ENCODE measurements at places on chromosomes 6 and 20. TPM values are rescaled to one million over a fixed set of nuclear protein-coding genes. Genes with fewer than 3 reads are reported as not detected.
A peak's percentile ranks its signal among the peaks of the same experiment; 100 is the strongest.

DNA sequence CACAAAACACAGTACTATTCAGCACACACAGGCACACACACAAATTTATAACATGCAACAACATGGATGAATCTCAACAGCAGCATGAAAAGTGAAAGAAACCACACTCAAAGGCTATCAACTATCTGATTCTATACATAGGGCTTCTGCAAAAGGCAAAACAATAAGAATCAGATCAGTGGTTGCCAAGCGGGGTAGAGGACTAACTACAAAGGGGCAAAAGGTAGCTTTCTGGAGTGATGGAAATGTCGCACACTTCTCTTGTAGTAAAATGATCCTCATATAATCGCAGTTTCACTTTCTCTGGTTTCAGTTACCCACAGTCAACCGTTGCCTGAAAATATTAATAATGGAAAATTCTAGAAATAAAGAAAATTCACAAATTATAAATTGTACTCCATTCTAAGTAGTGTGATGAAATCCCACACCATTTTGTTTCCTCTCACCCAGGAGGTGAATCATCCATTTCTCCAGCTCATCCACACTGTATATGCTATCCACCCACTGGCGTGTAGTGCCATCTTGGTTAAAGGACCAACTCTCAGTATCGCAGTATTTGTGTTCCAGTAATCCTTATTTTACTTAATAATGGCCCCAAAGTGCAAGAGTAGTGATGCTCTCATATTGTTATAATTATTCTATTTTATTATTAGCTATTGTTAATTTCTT lies 12.8 kb upstream of the PLN start:
- H3K36me3 ChIP-seq, result no peaks in the 10 kb centered on the region
- no peaks in the 10 kb centered on the region for H3K27me3 ChIP-seq
- no peaks in the 10 kb centered on the region for H3K4me1 ChIP-seq
- DNase-seq, result no peak
- H3K4me3 ChIP-seq, result no peak overlapping the region

DNA sequence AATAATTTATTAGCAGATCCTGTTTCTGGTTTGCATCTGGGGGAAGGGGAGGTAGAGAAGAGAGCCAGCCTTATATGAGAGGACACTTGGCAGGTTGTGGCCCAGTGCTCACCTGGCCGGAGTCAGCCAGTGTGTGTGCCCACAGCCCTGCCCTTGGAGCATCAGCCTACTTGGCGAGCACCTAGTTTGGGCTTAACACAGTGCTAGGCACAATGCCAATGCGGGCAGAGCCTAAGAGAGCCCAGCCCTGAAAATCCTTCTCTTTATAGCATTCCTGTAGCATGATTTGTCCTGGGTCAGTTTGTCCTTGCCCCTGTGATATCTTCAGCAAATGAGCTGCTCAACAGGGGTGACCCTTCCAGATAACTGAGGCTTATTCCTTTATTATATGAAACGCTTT lies 73.0 kb downstream of the SLX4IP start:
- DNase-seq, result no peak
- peak overlapping the region; percentile 71 for H3K27ac ChIP-seq
- H3K36me3 ChIP-seq, result no peaks in the 10 kb centered on the region
- H3K27me3 ChIP-seq, result no peaks in the 10 kb centered on the region

MTFR2 gene
- 0.58 TPM for total RNA-seq

DNA sequence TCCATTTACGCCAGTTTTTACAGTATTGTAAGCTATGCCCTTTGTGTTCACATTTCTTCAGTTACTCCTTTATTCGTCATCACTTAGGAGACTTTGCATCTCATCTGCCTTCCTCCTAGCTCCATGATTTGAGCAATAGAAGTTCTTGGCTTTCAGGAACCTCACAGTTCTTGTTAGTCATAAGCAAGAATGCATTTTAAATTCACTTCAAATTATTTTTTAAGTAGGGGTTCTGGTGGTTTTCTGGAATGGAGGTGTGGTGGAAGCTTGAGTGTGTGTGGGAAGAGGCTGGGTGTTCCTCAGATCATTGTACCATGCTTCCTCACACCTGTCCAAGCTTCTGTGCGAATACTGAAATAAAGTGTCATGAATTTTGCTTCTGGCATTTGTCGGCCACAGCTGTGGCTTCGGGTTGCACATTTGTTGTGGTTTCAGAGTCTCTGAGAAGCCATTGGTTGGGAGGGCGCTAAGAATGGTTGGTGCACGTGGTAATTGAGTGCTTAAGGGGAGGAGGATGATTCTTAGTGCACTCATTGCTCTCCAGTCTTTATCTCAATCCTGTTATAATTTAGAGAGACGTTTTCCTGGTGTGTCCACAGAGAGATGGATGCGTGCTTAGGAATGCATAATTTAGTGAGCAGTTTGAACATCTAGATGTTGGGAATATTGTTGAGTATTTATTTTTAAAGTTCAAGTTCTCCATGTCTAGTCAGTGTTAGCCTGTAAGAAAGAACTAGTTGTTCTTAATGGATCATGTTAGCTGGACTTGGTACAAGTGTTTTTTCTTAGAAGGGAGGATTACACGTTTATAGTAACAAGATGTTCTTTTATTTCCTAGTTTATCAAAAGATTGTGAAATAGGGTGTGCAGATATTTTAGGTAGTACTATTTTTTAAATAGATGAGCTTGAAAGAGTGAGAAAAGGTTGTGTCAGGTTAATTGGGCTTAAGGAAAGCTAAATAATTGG lies 31.9 kb downstream of the FOXO3 start:
- no peaks in the 10 kb centered on the region for H3K27me3 ChIP-seq
- H3K36me3 ChIP-seq, result no peaks in the 10 kb centered on the region
- peak overlapping the region; percentile 77 for H3K27ac ChIP-seq
- peak; percentile 89 for DNase-seq
- H3K4me3 ChIP-seq, result no peak overlapping the region

DNA sequence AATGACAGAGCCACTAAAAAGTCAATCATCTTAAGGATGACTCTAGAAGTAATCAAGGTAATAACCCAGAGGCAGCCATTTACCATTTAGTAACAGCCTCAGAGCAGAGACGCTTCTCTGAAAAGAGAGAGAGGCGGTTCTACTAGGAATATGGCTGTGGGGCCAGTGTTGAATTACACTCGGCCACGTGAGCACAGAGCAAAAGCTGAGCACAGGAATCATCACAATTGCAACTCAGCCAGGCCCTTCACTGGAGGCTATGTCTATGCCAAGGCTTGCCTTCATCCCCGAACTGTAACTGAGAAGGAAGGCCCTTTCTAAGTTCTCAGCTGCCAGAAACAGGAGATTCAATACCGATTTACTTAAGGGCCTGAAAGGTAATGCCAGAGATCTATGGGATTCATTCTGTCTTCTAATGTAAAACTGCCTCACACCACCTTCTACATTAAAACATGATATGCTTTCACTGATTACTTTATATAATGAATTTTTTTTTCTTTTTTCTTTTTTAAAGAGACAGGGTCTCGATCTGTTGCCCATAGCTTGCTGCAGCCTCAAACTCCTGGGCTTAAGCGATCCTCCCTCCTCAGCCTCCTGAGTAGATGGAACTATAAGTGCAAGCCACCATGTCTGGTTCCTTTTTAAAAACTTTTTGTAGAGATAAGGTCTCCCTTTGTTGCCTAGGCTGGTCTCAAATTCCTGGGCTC lies 67.6 kb downstream of the NUDT3 start:
- no peaks in the 10 kb centered on the region for H3K27me3 ChIP-seq
- no peak overlapping the region for H3K4me3 ChIP-seq
- peaks cover 3% of the 10 kb centered on the region for H3K36me3 ChIP-seq
- peak; percentile 96 for DNase-seq
- peaks cover 12% of the 10 kb centered on the region for H3K4me1 ChIP-seq
- peak overlapping the region; percentile 83 for H3K27ac ChIP-seq

DNA sequence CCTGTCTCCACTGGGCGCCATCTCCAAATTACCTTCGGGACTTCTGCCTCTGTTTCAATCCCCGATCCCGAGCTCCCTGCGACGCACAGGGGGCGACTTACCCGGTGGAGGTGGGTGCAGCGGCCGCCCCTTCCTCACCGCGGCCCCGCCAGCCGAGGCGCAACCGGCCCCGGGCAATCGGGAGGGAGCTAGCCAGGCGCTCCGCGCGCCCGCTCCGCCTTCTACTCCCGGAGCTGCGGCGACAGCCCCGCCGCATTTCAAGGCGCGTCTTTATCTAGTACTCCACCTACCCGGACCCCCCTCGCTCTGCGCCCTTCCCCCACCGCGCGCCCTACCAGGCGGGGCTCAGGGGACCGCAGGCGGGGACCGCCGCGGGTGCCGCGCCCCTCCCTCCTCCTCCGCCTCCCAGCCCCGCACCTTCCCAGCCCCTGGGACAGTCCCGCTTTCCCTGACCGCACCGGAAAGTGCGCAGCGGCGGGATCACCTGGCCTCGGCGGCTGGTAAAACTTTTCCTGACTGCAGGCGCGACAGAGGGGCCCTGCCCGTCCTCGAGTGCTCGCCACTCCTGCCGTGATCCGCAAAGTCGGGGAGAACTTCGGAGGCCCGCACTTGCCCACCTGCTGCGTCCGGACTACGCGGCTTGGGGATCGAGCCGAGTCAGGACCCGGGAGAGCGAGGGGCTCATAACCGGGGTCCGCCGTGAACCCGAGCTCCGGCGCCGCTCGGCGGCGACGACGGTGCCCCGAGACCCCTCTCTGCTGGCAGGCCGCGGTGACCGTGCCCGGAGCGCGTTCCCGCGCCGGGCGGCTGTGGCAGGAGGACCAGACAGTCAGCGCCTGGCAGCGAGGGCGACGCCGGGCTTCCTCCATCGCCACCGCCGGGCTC lies 8.0 kb upstream of the NKX2-2 start:
- H3K4me3 ChIP-seq, result no peak overlapping the region
- H3K36me3 ChIP-seq, result no peaks in the 10 kb centered on the region
- no peak for DNase-seq
- H3K27me3 ChIP-seq, result peaks cover 90% of the 10 kb centered on the region
- H3K27ac ChIP-seq, result no peak overlapping the region
